BJ (cell line): ENCODE measurements at places on chromosomes 11 and 22.

- DNase-seq = peak; percentile 76
Measured at GRCh38 chr11:27926981-27927481, 180.9 kb downstream of the KIF18A start.

- DNase-seq = no peak
Measured at GRCh38 chr11:73398132-73398526, 21.9 kb downstream of the RELT start.

- no peak for DNase-seq
Measured at GRCh38 chr11:8252388-8252787, 11.3 kb downstream of the LMO1 start.

GRCh38 chr11:66322732-66323427 lies 6.0 kb upstream of the CD248 start:
- DNase-seq = no peak

DNA sequence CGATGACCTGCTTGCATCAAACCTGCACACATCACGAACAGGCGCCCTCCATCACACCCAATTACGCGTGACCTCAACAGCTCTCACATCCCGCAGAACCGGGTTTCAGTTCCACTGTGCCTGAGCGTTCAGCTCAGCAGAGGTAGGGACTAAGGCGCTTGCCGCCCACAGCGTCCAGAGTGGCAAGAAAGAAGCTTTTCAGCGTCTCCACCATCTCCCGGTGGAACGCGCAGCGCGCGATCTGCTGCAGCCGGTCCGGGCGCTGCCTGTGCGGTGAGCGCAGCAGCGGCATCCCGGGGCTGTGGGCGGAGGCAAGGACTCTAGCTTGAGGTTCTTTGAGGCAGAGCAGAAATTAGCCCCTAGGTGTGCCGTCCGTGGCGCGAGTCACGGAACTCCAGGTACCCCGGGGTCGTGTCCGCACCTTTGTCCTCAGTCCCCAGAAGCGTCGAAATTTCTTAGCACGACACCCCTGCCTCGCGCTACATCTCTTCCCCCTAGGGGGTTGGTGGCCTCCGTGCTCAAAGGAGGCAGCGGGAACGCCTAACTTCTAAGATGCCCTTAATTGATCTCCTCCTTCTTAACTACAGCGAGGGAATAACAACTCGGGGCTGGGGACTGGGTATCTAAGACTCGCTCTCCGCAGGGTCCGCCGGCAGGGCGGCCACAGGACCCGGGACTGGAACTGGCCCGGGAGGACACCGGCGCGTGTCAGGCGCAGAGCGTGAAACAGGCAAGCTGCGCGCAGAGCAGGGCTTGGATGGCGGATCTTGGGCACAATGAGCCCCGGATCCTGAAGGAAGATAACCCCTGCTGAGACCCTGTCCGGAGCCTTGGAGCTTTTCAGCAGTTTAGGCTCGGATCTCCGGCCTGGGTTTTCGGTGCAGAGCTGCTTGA lies 1.7 kb upstream of the CALCA start:
- DNase-seq = no peak

DNA sequence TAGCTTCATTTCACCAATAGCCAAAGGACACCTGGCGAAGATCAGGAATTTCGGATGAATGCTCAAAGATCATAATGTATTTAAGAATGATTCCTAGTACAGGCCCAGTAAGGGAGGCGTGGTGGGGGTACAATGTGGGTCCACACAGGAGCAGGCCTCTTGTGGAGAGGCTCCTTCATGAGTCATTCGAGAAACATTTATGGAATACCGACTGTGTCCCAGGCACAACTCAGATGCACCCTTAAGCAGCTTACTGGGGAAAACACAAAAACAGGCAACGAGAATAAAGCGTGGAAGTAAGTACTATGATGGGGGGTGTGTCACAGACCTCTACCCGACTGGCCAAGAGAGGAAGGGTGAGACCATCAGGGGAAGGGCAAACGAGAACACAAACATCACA lies 44.5 kb downstream of the SMCO4 start:
- no peak for DNase-seq

DNA sequence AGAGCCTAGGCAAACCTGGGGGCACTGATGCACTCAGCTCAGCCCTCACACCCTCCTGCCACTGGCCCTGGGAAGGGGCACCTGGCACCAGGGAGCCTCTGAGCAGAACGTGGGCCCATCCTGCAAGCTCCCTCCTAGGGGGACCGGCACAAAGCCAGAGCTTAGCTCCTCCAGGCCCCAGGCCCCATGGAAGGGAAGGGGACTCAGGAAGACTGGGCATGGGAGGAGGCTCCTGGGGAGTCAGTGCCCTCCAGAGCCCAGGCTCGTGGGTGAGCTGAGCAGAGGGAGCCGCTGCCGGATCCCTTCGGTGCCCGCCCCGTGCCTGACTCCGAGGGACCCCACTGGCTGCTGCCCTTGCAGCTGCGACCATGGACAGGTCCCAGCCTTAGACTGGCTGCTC lies 28.5 kb downstream of the ADA2 start:
- no peak for DNase-seq

- no peak for DNase-seq
Measured at GRCh38 chr11:63572026-63572688, 9.0 kb upstream of the PLAAT2 start.

- peak; percentile 29 for DNase-seq
Measured at GRCh38 chr22:46467006-46467405, 70.4 kb downstream of the CELSR1 start.

GRCh38 chr11:28878025-28878424 lies 769.8 kb downstream of the METTL15 start:
- DNase-seq = no peak

- no peak for DNase-seq
Measured at GRCh38 chr22:30968015-30968923, at the start of gene MORC2. Gene MORC2 (minus strand): TSS chr22:30968774. CDS start chr22:30967889, 885 bp downstream.
